Putamen (tissue), 1 donor: ENCODE measurements at places on chromosomes 7 and 10.

DNA sequence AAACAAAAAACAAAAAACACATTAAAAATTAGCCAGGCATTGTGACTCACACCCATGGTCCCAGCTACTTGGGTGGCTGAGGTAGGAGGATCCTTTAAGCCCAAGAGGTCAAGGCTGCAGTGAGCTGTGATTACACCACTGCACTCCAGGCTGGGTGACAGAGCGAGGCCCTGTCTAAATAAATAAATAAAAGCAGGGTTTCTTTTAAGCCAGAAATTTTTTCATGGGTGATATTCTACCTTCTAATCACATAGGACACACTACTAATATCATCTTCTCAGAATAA is 14.2 kb upstream of the SVIL start:
- DNase-seq, result no peak

- no peak for DNase-seq
Observed at GRCh38 chr10:22366771-22367170, 21.5 kb downstream of the SPAG6 start.

DNA sequence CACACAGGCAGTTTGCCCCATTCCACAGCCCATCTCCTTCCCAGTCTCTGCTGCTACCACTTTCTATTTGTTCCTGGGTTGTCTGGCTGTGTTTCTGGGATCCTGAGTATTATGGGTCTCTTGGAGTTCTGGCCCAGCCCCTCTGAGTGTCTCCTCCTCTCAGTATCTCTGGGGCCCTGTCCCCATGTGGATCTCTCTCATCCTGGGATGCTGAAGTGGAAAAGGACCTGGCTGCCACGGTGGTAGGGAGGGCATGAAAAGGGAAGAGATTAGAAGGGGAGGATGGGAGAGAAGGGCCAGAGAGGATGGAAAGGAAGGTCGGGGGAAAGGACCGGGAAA is 54.5 kb upstream of the LBX1 start:
- no peak for DNase-seq

- DNase-seq, result no peak
Observed at GRCh38 chr7:11758627-11759111, 73.3 kb downstream of the THSD7A start.

DNA sequence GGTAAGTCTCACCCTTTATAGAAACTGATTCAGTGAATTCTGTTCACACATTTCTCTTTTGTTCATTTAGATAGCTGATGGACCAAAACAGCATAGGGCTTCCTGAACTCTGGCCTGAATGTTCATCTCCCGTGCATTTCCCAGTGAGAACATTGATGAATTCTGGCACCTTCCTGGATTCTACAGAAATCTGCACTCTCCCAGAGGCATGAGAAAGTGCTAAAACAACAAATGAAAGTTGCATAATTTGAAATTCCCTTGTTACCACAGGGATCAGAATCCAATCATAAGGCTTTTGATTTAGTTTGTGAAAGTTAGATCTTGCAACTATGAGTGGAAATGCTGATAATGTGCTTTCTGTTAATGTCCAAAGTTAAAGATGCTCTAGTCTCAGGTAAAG is 29.7 kb upstream of the SCIN start:
- DNase-seq, result no peak

GRCh38 chr7:17234398-17235031 is 63.9 kb upstream of the AHR start:
- DNase-seq, result peak; percentile 72

- DNase-seq, result peak; percentile 52
Observed at GRCh38 chr7:36210291-36210922, 57.4 kb downstream of the EEPD1 start.

- DNase-seq, result no peak
Observed at GRCh38 chr7:18901982-18902421, 215.4 kb downstream of the TWIST1 start.

GRCh38 chr7:48045195-48045765 is 9.9 kb downstream of the C7orf57 start:
- no peak for DNase-seq

DNA sequence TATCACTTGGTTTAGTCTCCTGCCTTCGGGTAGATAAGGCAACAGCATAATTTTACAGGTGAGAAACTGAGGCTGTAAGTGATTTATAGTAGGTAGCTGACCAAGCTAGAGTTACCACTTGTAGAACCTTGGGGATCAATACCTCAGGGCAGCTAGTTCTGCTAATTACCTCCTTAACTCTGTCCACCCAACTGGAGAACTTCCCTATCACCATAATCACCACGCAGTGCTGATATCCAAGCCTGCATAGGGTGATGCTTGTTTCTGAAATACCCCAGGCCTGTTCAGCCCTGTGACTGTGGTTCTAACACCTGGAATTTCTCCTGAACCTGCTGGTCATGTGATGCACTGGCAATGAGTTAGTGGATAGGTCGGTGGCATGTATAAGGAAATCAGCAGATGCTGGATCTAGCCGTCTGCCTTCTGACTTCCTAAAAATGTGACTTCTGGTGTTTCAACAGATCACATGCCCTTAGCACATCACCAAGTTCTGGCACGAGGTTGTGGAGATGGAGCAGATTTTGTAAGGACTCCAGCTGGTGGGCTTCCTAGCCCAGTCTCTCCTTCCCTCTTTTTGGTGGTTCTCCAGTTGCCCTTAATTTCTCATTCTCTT is 15.3 kb downstream of the PLAU start:
- no peak for DNase-seq

DNA sequence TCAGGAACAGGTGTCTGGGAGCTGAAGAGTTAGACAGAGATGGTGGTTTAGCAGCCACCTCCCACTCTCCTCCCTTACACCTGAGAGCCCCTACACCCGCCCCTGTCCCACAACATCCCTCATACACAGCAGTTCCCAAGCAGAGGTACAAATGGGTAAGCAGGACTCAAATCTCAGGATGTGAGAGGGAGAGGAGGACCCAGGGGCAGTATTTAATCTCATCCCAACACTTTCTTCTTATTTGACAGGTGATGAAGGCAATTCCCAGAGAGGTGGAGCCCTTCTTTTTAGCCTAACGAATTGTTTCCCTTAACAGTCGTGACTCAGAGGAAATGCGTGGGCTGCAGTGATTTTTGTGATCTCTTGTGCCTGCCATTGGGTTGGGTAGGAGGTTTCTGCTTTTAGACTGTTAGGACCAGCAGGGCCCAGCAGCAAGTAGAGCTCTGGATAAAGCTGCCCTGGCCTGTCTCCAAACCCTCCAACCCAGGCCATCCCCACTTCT is 191.3 kb downstream of the HECW1 start:
- peak; percentile 77 for DNase-seq

DNA sequence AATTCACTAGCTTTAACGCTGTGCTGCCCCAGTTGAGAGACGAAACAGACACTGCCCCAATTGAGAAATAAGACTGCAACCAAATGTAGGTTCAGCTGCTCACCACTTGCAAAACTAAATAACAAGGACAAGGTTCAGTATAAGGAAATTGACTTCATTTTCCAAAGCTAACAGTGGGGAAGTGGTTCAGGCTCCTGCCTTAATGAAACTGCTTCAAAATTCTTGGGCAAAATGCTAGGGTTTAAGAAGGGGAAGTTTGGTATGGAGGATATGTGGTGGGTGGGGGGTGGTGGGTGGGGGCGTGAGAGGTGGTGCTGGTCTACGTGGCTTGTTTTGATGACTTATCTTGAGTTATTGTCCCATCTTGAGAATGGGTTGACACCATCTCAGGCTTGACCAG is 21.8 kb downstream of the MRPL32 start:
- no peak for DNase-seq

DNA sequence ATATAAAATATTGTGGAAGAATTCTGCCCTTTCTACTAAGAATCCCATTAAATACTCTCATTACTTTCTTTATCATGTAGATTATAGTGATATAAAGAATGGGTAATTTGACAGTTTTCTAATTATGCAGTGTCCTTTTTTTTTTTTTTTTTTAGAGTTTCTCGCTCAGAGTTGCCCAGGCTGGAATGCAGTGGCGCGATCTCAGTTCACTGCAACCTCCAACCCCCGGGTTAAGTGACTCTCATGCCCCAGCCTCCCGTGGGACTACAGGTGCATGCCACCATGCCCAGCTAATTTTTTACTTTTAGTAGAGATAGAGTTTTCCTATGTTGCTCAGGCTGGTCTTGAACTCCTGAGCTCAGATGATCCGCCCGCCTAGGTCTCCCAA is 1143.4 kb upstream of the SORCS1 start:
- DNase-seq, result no peak

GRCh38 chr10:78556705-78557432 is 511.9 kb upstream of the ZMIZ1 start:
- DNase-seq, result no peak

GRCh38 chr7:139108266-139109187 is 993 bp downstream of the ZC3HAV1 start:
- no peak for DNase-seq

DNA sequence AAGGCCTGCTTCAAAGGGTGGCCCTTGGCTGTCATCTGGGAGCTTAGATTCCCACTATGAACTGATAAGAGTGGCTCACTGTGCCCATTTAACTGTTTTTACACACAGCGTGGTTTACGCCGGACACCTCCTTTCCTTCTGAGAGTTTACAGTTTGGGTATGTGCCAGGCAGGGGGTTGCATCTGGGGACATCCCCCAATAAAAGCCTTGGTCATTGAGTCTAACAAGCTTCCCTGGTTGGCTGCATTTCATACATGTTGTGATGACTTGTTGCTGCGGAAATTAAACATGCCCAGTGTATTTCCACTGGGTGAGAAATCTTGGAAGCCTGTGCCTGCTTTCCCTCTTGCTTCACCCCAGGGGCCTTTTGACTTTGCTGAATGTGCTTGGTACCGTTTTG is 264.1 kb upstream of the NPY start:
- no peak for DNase-seq

DNA sequence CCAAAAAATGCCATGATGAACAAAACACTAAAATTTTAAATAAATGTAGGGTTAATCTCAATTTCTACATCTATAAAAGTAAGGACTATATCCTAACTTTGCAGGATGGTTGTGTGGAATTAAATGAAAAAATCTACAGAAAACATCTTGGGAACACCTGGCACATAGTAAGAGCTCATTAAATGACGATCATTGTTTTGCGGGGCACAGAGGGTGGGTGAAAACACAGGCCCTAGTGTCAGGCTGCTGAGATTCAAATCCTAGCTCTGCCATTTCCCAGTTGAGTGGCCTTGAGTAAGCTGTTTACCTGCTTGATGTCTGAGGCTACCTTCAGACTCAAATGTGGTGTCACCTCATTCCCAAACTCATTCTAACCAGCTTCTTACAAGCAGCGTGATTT is 35.6 kb downstream of the BTBD16 start:
- DNase-seq, result no peak

GRCh38 chr10:31757831-31758230 is 170.8 kb downstream of the ARHGAP12 start:
- DNase-seq, result no peak

GRCh38 chr10:48580236-48580635 is 24.6 kb downstream of the ARHGAP22 start:
- no peak for DNase-seq

GRCh38 chr7:142908921-142909890 is 23.7 kb upstream of the TRPV6 start:
- DNase-seq, result no peak

DNA sequence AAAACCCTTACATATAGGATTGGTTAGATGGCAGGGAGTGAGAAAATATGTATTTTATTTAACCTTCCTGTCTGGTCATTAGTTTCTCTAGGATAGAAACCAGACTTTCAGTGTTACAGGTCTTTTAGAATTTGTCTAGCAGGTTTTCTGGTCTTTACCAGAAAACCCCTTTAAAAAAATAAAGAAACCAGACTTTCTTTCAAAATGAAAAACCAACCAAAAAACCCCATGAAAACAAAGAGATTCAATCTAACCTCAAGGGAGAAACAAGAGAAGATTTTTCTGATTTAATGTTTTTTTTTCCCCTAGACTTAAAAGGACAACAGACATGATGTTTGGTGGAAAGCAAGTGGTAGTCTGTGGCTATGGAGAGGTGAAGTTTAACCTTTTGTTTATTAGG is 28.7 kb upstream of the STRIP2 start:
- no peak for DNase-seq

GRCh38 chr10:59012839-59013238 is 163.6 kb upstream of the PHYHIPL start:
- no peak for DNase-seq

- no peak for DNase-seq
Observed at GRCh38 chr10:62760401-62760800, 44.1 kb upstream of the ADO start.

DNA sequence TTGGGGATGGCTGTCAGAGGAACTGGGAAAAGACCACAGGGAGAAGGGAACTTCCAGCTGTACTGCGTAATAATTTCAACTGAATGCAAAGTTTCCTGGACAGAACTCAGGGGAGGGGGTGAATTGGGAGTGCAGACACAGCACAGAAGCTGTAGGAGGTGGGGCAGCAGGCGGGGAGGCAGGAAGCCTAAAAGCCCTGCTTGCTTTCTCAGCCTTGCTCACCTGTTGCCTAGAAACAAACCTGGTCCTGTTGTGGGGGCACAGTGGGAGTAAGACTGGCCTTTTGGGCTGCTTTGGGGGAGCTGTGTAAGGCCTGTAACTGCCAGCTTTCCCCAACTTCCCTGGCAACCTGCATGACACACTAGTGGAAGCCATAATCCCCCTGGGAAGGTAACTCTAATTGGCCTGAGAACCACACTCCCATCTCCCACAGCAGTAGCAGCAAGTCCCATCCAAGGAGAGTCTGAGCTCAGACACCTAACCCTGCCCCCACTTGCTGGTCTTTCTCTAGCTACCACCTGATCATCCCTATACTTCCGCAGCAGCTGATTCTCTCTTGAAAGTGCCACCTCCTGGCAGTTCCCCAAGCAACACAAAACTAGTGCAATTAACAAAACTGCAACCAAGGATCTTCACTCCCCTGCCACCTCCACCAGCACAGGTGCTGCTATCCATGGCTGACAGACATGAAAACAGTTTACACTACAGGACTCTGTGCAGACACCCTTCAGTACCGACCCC is 1239.3 kb downstream of the SORCS1 start:
- no peak for DNase-seq

- no peak for DNase-seq
Observed at GRCh38 chr7:106365252-106366005, 80.6 kb upstream of the NAMPT start.

GRCh38 chr10:69751214-69751613 is 50.5 kb upstream of the COL13A1 start:
- peak; percentile 39 for DNase-seq
